ENCODE measurements at places on chromosomes 1 and 21. TPM values are rescaled to one million over a fixed set of nuclear protein-coding genes. Genes with fewer than 3 reads are reported as not detected.

DNA sequence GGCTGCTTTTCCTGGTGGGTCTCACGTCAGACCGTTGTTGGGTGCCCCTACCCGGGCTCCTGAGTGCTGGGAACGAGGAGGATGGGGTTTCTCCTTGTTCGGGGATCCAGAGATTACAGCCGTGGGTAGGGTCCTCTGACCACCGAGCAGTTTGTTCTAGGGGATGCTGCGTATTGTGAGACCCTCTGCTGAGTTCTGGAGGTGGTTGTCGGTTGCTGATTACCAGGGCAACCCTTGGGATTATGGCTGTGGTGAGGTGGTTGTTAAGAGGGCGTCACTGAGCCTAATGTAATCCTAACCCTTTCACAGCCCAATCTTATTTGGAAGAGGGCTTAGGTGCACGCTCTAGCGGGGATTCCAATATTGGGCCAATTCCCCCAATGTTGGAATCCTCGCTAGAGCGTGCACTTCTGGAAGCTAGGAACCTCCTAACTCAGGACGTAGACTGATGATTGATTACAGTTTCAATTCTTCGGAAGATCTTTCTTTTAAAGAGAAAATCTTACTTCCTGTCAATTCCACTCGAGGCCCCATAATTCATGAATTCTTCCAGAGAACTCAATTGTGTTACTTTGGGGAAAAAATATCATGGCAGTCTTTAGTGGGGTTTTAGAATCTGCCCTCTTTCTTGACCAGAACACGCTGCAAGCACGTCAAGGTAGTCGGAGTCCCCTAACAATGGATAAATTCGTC lies 483 bp downstream of the TCEANC2 start:
- no peak for DNase-seq

DNA sequence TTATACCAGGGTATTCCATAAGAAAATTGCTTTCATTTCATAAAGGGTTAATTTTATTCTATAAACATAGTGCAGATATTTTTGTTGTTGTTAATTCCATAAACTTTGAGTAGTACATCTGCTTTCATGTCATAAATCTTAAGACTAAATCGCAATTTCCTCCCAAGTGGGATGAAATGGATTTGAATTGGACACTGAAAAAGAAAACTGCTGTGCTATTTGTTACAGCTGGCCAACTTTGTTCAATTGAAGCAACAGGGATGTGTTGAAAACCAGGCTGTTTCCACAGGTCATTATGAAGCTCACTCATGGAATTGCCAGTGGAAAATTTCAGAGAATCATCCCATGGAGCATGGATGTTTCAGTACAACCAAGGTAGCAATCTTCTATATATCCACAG lies 252.5 kb upstream of the RGS18 start:
- no peak for DNase-seq

- peak; percentile 69 for DNase-seq
Observed at GRCh38 chr1:1540090-1540817, at the start of gene TMEM240. Gene TMEM240, minus strand, starts transcription at chr1:1540624. Its CDS starts 278 bp downstream, at chr1:1540346.

- DNase-seq = peak; percentile 43
Observed at GRCh38 chr1:84298684-84299535, 2.6 kb upstream of the SAMD13 start.

Gene GIPC2
- total RNA-seq = 30.5 TPM

GRCh38 chr1:96882096-96882495 lies 160.5 kb downstream of the PTBP2 start:
- DNase-seq = no peak

Gene PLA2G2F
- total RNA-seq = not detected

DNA sequence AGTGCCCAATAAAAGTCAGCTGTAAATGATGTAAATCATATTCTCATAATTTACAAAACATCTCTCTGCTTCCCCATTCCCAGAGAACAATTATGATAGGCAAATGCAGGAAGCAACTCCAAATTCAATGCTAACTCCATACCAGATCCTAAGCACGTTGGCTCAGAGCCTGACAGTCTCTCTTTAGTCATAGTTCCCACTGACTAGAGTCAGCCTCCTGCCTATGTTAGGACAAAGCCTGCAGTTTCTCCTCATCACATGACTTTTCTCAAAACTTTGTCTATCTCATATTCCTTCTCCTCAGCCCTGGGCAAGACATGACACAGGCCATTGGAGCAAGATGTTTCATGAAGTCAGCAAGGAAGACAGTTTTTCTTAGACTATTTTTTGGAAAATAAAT lies 101.5 kb upstream of the COL24A1 start:
- DNase-seq = no peak

DNA sequence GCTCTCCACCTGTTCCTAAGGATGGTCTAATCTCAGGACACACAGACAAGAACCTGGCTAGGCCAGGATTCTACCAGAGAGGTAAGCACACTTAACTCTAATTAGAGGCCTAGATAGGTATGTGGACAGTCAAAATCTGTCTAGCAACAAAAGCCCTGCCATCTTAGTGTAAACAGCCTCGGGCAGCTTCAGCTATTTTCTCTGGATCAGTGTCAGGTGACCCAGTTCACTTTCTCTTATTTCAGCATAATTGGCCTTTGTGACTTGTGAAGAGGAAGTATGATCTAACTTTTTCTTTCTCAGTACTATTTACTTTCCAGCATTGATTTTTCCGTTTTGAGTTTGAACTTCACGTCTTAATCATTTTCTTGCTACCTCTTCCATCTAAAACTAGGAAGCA lies 217.7 kb downstream of the CRB1 start:
- no peak for DNase-seq

Gene TBCE
- 19.2 TPM for total RNA-seq

Gene KRTAP10-7
- total RNA-seq = not detected

GRCh38 chr1:162251102-162251501 lies 125.6 kb downstream of the SPATA46 start:
- no peak for DNase-seq

GRCh38 chr1:154845174-154845573 lies 24.9 kb downstream of the KCNN3 start:
- DNase-seq = no peak

Gene TGFB2
- total RNA-seq = 2.5 TPM

DNA sequence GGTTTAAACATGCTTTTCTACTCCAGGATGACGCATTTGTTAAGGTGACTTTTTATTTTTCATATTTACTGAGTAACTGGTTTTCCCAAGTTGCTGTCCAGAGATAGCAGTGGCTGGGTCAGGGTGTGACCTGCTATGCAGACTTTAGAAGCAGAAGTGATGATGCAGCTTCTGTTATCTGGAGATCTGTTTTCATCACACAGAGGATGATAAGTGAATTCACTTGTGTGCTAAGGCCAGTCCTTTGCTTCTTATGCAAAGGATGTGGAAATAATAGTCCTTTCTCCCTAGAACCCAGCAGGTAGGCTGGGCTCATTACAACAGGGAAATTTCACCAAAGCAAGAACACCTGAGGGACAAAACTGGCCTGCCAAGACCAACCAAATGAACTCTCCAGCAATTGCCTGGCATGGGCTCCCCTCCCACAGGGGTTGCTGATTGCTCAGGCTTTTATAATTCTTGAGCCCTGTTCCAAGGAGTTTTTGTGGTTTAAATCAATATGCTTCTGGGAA lies 97.8 kb upstream of the LPGAT1 start:
- peak; percentile 58 for DNase-seq

DNA sequence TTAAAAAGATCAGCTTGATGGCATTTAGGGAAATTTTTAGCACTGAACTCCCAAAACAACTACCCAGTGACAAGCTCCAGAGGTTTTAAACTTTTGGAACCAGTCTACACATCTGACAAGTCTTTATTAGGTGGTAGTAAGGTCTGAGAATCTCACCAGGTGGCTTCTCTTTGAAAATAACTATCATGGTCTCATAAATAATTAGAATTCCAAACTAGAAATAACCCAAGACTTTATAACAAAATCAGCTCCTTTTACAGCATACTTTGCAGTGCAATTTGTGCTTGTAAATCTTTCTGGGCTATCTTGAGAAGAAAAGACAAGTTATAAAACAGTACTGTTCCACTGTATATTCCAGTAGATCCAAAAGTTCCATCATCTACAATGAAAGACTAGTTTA lies 108.7 kb downstream of the LTN1 start:
- DNase-seq = no peak

DNA sequence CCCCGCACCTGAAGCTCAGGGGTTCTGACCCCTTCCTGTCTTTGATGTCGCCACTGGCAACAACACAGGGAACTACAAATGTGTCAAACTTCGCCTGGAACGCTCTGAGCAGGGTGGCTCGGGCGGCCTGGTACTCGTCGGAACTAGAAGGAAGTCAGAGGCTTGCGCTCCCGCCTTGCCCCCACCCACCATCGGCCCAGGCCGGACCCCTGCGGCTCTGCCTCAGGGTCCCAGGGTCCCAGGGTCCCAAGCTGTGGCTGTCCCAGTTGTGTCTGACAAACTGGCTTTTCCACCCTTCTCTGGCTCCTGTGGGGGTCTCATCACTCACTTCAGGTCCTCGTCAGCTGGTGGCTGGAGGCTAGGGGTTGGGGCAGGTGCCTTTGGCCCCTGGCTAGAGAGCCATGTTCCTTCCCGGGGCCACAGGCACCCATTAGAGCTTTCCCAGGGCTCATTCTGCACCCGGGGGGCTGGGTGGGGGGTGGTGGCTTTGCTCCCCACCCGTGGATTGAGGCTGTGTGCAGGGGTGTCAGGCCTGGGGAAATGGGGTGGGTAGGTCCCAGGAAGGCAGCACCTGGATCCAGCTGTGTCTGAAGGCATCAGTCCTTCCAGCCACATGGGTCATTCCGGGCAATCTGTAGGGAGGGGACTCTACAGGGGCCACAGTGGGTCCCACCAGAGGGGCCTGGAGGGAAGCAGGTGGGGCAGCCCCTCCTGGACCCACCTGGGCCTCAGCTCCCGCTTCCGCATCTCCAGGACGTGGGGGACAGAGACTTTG lies 8.0 kb upstream of the TMEM52 start:
- DNase-seq = no peak

DNA sequence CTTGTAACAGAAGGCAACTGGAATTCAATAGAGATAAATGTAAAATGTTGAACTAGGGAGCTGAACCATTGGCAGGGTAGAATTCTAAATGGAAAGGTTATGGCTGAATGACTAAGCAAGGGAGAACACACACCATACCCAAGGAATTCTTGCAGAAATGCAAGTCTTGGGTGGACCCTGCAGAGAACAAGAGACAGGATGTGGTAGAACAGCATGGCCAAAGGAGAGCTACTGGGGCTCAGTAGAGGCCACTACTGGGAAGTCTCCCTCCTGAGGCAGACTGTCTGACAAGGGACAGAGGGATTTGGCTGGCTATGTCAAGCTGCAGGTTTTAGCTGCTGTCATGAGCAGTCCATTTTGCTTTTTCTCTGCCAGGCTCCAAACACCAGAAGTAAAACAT lies 180.9 kb downstream of the TNR start:
- no peak for DNase-seq

GRCh38 chr21:45219517-45219916 lies 68.2 kb downstream of the POFUT2 start:
- no peak for DNase-seq

DNA sequence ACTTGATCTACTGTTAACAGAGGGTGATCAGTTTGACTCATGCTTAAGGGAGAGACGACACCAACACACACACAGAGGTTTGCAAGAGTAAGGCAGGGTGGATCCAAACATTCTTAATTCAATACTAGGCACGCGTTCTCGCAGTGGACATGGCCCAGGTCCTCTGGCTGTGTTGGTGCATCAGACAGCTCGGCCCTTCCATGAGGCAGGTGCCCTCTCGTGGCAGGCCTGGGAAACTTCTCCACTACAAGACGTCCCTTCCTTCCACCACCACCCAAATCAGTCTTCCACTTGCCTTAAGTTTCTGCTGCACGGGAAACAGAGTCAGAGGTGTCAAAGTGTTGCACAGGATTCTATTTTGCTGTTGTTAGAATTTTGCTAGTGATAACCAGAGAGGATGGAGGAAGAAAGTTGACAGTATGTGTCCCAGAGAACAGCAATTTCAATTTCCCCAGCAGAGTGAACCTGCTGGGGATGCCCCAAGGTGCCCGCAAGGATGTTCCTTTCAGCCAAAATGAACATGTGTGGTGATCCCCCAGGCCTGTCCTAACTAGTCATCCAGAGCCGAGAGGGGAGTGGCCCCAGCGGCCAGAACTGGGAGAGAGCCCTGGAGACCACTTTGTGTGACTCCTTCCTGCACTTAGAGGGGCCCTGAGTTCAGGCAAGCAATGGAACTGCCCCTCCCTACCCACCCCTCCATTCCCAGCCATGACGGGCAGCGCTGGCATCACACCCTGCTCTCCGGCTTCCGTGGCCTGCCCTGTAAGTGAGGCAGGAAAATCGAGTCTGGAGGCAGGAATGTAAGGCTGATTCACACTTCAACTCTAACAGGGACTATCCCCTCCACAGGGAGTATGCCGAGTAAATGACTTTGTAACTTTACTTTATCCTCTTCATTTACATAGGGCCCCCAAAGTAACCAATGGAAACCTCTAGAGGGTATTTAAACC lies 34.8 kb downstream of the MX1 start:
- peak; percentile 79 for DNase-seq

DNA sequence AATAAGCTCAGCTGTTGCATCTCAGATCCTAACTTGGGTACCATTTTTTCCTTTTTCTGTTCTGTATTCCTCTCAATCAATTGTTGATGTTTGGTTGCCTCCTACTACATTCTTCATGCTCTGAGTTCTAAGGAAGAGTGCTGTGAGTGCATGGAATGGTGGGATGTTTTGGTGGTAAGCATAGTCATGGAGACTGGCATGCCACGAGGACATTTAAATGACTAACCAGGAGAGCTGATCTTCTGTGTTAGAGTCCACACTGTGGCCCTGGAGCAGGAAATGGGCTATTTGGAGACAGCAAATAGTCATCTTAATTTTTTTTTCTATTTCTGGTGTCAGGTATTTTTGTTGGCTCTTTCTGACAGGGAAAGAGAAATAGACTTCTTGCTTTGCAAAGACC lies 69.5 kb upstream of the HSD17B7 start:
- DNase-seq = no peak

DNA sequence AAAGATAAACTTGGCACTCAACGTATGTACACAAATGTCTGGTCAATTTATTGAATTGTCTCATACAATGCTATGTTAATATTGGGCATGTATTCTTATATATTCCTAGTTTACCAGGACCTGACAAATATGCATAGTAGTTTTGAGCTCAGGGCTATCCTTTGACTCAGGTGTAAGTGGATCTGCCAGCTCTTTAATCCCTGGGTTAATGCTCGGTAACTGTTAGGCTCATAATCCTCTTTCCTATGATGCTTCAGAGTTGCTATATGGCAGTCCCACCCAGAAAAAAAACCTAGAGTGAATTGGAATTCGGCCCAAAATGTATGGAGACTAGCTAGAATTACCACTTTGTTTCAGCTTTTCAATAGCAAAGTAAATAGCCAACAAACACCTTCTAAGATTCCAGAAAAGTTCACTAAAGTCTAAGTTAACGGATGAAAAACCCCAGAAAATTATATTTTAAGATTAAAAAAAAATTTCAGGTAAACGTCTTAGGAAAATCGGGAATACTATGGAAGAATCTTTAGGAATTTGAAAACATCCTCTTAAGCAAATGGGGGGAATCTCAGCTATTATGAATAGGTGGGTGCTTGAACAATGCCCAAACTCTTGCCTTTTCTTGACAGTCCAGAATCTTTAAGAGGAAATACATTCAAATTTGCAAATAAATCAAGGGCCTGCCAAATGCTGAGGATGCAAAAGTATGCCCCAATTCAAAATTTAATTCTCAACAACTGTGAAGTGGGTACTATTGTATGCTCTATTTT lies 10.9 kb downstream of the H3-3A start:
- DNase-seq = no peak

- DNase-seq = no peak
Observed at GRCh38 chr1:202659541-202659940, 50.7 kb downstream of the SYT2 start.

Measured in left colon (tissue), 2 donors.